Esophagus mucosa (tissue), 1 donor: ENCODE measurements at places on chromosomes 5 and 9. TPM values are rescaled to one million over a fixed set of nuclear protein-coding genes. Genes with fewer than 3 reads are reported as not detected.

Gene NAA35
- total RNA-seq = 17.3 TPM

Gene CERCAM
- total RNA-seq = 5.5 TPM

Gene FOXD4L3
- total RNA-seq = not detected

Gene PRDM9
- total RNA-seq = not detected

Gene MEF2C
- total RNA-seq = 4.5 TPM

Gene CDX1
- not detected for total RNA-seq

Gene GFI1B
- not detected for total RNA-seq

Gene SLC34A1
- 0.60 TPM for total RNA-seq

Gene WDR38
- not detected for total RNA-seq

Gene CTSV
- total RNA-seq = 5.7 TPM

Gene TTC33
- total RNA-seq = 3.8 TPM

Gene PCDHAC1
- 0.04 TPM for total RNA-seq

Gene ENTPD8
- not detected for total RNA-seq

Gene GARIN3
- total RNA-seq = not detected

Gene BHMT
- 0.36 TPM for total RNA-seq

Gene N4BP3
- 16.5 TPM for total RNA-seq

Gene TAS2R1
- not detected for total RNA-seq

Gene LRRTM2
- total RNA-seq = 0.20 TPM

Gene NIPAL4
- 31.2 TPM for total RNA-seq

Gene TSLP
- 3.8 TPM for total RNA-seq

Gene TAF1L
- not detected for total RNA-seq

Gene PDE8B
- total RNA-seq = 0.12 TPM

Gene ITGA1
- total RNA-seq = 5.1 TPM

Gene UGT3A1
- not detected for total RNA-seq

Gene EFNA5
- 29.7 TPM for total RNA-seq

Gene GARNL3
- 3.1 TPM for total RNA-seq

Gene HRH2
- 0.76 TPM for total RNA-seq

Gene ELAVL2
- 0.24 TPM for total RNA-seq

Gene PCSK1
- total RNA-seq = 0.52 TPM
